Breast epithelium (tissue), 4 donors: ENCODE measurements at places on chromosomes 7 and 10. TPM values are rescaled to one million over a fixed set of nuclear protein-coding genes. Genes with fewer than 3 reads are reported as not detected.

Gene LEP
- 498 TPM for total RNA-seq

Gene ZCCHC24
- total RNA-seq = 50.8 TPM

Gene CALHM3
- total RNA-seq = not detected

Gene H2BK1
- total RNA-seq = not detected

Gene NUTM2E
- not detected for total RNA-seq

Gene PSMC2
- 93.7 TPM for total RNA-seq

Gene GTF2I
- 241 TPM for total RNA-seq

Gene DENND10
- total RNA-seq = 33.8 TPM

- DNase-seq = no peak
Observed at GRCh38 chr10:26787362-26787761, 73.4 kb downstream of the ABI1 start.

DNA sequence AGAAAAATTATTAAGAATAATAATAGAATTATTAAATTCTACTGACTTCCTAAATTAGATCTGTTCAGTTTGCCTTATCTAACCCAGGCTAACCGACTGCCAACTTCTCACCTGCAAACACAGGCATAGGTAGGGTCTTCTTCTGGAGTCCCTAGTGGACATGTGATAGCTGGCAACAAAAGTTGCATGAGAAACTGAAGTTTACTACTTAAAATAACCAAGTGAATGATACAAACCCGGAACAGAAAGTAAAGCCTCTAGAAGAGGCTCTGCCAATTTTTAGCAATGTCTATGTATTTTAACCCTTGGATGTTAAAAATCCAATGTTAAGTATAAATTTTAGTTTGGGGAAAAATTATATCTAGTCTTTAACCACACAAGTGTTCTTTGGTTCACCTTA lies 37.6 kb downstream of the NDUFB2 start:
- no peak for DNase-seq

DNA sequence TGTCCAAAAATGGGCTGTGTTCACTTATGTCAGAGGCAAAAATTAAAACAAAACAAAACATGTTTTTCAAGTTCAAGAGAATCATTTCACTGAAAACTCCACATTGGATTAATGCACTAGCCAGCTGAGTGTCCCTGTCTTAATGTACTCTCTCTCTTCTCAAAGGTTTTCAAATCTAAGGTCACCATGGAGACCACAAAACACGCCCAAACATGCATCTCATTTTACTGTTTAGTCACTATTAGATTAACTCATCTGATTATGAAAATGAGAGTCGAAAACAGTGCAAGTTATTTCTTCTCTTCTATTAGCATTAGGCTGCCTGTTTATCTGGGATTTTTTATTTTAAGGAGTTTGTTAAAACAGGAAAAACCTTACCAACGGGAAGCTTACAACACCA lies 70.8 kb upstream of the ASAH2 start:
- no peak for DNase-seq

DNA sequence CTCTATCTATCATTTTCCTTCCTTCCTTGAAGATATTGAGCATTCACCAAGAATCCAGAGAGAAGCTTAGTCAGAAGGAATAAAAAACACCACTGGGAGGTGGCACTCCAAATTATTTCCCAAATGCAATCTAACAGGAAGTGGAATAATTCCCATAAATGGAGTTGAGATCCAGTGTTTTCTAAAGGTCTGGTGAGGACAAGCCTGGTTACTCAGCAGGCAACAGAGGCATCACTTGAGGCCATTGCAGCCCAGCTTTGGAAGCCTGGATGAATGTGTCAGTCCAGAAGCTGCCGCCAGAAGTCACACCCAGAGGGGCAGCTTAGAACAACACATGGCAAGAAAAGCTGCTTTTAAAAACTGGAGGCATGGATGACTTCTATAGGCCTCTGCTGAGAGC lies 288.9 kb upstream of the KLF6 start:
- DNase-seq = no peak

DNA sequence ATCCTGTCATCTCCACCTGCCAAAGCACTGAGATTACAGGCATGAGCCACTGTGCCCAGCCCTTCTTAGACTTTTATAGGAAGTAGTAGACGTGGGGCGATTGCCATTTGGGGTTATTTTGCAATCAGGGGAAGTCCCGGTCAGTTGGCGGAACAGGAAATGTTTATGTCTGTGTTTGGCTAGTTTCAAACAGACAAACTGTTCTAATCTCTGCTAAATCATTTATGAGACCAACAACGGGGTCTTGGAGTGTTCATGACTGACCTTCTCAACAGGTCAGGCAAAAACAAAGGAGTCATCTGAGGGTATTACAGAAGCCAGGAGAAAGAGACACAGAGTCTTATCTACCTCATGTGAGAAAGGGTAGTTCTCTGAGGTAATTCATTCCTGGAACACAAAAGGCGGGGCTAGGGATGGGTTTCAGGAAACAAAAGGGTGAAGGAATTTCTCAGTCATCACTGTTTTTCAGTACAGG lies 6.6 kb upstream of the TPK1 start:
- DNase-seq = no peak

DNA sequence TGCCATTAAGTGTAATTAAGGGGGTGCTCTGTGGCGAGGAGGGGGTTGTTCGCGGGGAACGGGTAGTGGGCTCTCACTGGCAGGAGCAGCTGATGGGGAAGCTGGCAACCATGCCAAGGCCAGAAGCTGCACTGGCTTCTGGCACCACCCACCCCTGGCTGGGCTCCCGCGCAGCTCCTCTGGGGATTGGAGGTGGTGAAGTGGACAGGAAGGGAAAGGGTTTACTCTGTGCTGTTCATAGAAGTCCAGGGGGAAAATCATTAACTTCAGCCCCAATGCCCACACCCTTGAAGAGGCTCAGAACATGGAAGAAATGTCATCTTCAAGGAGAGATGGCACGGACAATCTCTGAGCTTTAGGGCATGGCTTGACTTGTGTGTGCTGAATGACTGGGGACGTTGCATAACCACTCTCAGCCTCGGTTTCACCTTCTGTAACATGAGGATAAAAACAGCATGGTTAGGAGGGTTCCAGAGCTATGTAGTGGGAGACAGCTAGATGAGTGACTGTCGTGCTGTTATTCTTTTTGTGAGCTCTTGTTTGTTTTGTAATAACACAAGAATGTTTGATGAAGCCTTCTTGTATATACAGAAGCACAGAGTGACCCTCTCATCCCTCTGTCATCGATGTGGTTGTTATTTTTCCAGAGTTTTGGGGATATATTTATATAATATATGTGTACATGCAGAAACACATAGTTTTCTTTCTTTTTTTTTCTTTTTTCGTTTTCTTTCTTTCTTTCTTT lies 29.9 kb downstream of the KAZALD1 start:
- no peak for DNase-seq

DNA sequence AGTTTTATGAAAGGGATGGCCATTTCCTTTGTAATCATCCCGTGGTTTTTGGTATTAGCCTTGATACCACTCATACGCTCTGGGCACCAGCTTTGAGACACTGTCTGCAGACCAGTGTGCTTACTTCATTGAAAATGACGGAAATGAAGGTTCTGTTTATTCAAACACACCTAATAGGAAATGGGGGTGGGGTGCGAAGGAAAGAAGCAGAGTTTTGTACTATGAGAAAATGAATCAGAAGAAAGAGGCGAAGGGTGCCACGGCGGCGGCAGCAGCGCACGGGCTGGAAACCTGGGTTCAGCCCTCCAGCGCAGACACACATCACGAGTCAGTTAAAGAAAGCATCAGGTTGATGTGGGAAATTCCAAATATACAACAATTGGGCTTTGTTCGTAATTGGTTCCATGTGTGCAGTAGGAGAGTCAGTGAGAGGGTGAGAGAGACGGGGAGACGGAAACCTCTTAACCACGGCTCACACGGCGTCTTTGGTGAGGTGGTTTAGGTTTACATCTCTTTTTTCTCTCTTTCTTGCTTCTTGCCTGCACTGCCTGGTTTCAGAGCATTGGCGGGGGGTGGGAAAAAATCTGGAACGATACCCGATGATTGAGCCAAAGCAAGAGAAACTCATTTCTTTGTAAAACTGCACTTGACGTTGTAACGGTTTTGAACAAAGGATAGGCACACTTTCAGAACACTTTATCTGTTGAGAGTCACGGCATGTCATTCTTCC lies 321.2 kb downstream of the FRMD4A start:
- DNase-seq = no peak

DNA sequence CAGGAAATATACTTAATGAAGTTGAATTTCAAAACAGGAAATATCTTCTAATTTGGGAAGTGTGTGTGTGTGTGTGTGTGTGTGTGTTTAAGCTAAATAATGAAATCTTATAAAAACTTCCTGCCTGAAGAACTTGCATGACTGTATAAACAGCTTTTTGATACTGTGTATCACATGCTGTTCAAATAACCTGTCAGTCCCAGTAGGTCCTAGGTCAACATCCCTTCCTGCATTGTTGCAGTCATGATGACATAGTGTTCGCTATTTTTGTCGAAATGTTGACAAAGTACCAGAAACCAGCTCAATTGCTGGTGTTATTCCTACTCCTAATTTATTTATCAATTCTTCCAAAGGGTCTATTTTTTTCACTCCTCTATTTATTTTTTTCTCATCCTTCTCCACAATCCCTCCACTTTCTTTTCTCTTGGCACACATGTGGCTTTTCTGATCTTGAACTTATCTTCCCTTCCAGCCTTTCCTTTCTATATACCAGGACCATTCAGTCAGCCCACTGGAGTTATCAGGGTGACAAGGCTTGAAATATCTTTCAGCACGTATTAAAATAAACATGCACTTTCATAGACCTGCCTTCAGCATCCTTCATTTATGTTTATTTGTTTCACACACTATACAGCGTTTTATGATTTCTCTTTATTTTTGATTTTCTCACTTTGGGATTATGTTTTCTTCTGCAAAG lies 115.8 kb downstream of the PLXDC2 start:
- DNase-seq = no peak

GRCh38 chr7:132226046-132226956 lies 350.0 kb downstream of the PLXNA4 start:
- DNase-seq = no peak

DNA sequence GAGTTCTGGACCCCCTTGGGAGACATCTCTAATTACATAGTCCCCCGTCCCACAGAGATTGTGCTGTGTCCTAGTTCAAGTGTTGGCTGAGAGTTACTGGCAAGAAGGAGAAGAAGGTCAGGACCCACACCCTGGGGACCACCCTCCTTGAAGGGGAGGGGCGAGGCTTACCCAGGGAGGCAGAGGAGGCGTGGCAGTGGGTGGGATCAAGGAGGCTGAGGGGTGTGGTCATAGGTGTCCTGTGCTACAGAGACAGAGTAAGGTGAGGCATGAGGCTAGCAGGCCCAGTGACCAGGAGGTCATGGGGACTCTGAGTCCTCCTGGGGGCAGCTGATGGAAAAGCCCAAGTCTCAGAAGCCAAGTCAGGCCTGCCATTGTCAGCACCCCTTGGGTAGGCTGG lies 29.4 kb upstream of the ADCYAP1R1 start:
- no peak for DNase-seq

DNA sequence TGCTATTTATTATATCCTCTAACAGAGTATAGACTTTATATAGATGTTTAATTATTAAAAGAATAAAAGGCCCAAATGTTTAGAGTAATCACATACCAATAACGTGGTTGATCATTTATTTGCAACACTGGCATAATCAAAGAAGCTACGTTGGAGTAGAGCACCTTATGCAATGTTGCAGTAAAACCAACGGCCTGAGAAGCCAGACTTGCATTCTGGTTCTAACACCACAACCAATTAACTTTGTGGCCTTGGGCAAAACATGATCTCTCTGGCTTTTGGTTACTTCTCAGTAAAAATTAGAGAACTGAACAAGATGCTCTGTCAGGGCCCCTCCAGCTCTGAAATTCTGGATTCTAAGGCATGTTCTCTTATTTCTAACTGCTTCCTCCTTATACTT lies 476.2 kb downstream of the GRM8 start:
- DNase-seq = no peak

- no peak for DNase-seq
Observed at GRCh38 chr10:929960-930624, 1.4 kb downstream of the LARP4B start.

DNA sequence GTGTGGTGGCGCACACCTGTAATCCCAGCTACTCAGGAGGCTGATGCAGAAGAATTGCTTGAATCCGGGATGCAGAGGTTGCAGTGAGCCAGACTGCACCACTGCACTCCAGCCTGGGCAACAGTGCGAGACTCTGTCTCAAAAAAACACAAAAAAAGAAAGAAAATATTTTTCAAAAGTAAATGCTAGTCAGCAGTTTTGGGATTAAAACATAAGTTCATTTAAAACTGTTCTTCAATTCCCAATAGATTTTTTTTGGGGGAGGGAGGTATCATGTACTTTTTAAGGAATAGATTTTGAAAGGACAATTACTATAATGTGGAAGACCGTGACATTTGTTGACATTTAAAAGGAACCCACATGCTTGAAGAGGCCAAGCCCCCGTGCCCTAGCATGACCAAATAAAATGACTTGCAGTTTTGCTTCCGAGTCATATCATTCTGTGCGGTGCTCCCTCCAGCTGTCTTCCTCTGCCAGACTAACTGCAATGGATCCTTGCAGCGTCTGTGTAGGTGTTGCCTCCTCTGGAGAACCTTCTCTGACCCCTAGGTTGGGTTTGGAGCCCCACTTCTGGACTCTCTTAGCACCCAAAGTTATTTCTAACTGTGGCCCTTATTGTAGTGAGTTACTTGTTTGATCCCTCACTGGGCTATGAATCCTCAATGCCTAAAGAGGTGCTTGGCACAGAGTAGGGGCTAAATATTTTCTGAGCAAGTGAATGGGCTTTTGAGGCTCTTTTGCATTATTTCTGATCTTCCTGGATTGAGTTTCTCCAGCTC lies 17.4 kb upstream of the HPS1 start:
- DNase-seq = no peak

- DNase-seq = peak; percentile 60
Observed at GRCh38 chr10:59362959-59363381, 621 bp upstream of the FAM13C start.

GRCh38 chr10:15146366-15146765 lies 22.1 kb downstream of the NMT2 start:
- DNase-seq = no peak

DNA sequence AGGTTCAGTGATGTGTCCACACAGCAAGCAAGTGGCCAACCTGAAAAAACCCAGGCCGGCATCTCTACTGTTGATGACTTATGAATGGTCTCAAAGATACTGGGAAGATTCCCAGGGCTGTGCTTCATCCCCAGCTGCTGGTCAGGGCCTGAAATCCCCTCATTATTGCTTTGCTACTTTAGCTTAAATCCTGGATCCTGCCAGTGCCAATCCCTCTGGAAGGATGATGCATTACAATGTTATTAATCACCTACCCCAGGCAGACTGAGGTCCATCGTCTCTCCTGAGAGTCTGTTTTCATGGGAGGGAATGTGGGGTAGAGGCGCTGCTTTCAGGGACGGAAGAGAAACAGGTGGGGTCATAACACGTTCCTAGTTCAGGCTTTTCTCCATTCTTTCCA lies 371.6 kb downstream of the RPS24 start:
- no peak for DNase-seq

- DNase-seq = no peak
Observed at GRCh38 chr10:48254750-48255512, 19.6 kb downstream of the FRMPD2 start.

- DNase-seq = no peak
Observed at GRCh38 chr7:49396229-49396628, 377.2 kb upstream of the VWC2 start.

DNA sequence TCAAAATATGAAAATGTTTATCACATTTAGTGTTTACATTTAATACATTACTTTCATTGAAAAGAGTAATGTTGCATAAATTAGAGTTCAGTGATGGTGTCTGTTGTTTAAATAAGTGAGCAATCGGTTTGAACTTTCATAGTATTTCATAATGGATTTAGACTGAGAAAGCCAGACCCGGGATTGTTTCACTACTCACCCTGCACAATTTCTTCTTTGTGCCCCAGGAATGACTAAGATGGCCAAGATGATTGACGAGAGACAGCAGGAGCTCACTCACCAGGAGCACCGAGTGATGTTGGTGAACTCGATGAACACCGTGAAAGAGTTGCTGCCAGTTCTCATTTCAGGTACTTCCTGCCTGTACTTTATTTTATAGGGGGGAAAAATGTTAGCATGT lies 74.6 kb downstream of the VCL start:
- DNase-seq = no peak
